Activated T-cell treated with anti-CD3 and anti-CD28 coated beads for 4 hours (primary cell): ENCODE measurements at places on chromosomes 11 and 22.

GRCh38 chr11:68845351-68846002, 3.8 kb upstream of the CPT1A start:
- no peak for DNase-seq

GRCh38 chr22:29860006-29860766, 22.1 kb upstream of the ASCC2 start:
- no peak for DNase-seq

GRCh38 chr11:102120437-102120973, 10.3 kb downstream of the YAP1 start:
- no peak for DNase-seq

- no peak for DNase-seq
Measured at GRCh38 chr11:1401656-1402221, 12.0 kb downstream of the BRSK2 start.

DNA sequence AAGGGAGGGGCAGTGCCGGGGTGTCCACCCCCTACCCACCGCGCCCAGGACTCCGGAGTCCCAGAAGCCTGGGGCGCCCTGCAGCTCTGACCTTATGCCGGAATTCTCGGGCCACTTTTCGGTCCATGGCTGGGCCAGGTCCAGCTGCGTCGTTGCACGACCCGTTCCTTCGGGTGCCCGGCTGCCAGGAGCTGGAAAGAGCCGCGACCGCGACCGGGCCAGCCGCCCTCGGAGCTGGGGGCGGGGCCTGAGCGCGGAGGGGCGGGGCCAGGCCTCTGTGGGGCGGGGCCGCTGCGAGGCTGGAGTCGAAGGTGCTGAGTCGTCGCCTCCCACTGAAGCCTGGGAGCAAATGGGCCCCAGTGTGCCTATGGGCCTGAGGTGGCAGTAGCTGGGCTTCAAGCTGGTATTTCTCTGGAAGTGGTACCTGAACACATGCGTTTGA, at the start of gene USH1C:
USH1C (minus strand) TSS at position 236 of the 442 bp plus-strand sequence; CDS start at position 127, 109 bp downstream.
- peak; percentile 5 for DNase-seq

DNA sequence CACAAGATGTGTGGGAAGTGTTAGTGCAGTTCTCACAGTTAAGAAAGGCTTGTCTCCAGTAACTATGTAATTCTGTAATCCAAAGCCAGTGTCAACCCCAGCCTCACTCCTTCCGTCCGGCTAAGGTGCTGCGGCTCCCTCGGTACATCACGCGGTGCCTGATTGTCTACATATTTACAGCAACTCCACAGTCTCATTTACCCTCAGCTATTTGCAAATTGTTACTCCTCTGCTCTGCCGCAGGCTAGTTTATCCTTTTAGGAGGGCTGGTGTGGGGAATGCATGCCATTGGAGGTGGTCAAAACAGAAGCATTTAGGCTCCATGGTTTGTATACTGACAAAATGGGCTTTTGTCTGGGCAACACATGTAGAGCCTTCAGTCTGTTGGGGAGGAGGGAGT, 358.3 kb downstream of the METTL15 start:
- DNase-seq = no peak

GRCh38 chr22:50503475-50504145, 3.9 kb downstream of the LMF2 start:
- DNase-seq = no peak

DNA sequence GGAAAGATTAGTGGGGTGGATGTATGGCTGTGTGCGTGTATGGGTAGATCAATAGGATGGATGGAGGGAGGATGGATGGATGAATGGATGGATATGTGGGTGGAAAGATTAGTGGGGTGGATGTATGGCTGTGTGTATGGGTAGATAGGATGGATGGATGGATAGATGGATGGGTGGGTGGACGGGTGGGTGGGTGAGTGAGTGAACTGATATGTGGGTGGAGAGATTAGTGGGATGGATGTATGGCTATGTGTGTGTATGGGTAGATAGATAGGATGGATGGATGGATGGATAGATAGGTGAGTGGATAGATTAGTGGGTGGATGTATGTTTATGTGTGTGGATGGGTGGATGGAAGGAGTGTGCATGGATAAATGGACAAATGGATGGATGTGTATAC, 87.6 kb upstream of the LDLRAD3 start:
- DNase-seq = no peak

GRCh38 chr11:93579187-93579751, 36.1 kb upstream of the SMCO4 start:
- DNase-seq = no peak

- peak; percentile 99 for DNase-seq
Measured at GRCh38 chr11:3797329-3798090, at the start of gene NUP98. NUP98 (minus strand) TSS chr11:3797554; CDS start chr11:3782117, 15,437 bp downstream.

GRCh38 chr11:46718155-46719019, 626 bp upstream of the F2 start:
- DNase-seq = no peak

DNA sequence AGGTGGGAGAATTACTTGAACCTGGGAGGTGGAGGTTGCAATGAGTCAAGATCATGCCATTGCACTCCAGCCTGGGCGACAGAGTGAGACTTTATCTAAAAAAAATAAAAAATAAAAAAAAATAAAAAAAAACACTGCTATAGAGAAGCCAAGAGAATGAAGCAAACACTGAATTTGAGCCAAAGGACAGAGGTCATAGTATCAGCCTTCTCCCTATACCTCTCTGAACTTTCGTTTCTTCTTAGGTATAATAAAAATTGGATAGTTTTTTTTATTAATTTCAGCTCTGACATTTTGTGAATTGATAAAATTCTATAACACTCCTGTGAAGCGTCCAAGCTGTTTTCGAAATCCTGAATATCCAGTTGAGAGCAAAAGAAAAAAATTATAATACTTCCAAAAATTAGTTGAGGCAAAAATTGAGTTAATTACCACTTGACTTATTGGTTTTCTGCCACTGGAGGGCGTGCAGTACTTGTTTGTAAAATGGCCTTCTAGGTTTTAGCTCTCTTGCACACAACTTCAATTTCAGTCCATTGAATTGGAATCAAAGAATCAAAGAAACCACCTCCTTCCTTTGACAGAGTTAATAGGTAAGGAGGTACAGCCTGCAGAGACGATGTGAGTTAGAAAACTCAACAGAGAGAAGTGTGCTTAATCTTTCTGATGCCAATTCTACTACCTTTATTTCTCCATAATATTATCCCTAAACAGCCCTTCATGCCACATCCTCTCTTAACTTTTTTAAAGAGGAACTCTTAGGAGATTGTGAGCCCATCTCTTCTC, 143.2 kb downstream of the BBOX1 start:
- peak; percentile 5 for DNase-seq

GRCh38 chr11:100825626-100826025, 138.5 kb downstream of the ARHGAP42 start:
- no peak for DNase-seq
